Sigmoid colon (tissue), 7 donors: ENCODE measurements at places on chromosomes 7 and 10. TPM values are rescaled to one million over a fixed set of nuclear protein-coding genes. Genes with fewer than 3 reads are reported as not detected.

DNA sequence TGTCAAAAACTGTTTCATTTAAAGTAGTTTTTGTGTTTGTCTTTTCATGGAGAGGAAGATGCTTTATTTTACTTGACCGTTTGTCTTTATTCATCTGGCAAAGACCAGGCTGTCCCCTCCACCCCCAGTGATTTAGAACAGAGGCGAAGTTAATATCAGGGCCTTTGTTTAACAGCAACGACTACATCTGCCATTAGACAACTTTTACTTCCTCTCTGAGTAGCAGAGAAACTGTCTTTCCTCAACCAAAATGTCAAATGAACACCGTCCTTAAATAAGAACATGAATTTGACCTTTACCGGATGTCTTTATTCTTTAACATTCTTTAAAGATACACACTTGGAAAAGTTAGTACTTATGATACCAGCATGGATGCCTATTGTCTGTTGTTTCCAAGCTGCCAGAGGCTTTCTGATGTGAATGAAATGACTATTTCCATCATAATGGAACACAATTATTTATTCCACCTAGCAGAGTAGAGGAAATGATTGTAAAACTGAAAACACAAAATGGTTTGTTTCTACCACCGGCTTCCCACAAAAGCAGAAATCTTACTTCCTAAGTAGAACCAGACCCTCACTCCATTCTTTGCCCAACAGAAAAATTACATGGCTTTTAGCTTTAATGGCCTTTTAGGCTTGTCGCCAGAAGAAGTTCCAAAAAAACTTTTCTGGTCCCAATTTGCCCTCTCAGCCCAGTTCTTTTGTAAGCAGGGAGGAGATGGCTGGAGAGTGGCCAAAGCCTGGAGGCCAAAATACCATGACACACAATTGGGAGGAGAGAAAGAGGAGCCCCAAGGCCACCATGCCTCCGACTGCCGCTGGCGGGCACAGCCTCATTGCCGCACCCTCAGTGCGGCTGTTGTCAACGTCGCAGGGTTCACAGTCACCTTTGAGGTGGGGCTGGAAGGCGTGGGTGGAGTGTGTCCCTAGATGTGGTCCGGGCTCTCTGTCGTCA is 168.5 kb downstream of the TEX36 start:
- DNase-seq = no peak

DNA sequence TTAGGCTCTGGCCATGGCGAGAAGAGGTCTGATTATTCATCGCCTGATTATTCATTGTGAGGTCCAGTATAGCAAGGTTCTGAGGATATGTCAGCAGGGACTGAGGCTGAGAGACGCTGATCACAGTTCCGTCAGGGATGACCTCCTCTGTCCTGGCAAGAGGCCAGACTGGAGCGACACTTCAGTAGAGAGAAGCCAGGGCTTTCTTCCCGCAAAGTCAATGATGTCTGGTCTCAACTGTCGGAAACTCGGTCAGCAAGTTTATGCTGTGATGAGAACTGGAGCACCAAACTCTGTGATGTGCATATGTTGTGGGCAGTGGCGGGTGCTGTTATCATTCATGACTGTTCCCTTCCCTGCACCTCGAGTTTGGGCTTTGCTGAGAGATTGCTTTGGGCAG is 29.0 kb upstream of the GNA12 start:
- DNase-seq = no peak

PRSS37 gene
- not detected for total RNA-seq

- no peak for DNase-seq
Observed at GRCh38 chr7:37336259-37336658, 112.4 kb downstream of the ELMO1 start.

GIMAP8 gene
- 7.1 TPM for total RNA-seq

DNA sequence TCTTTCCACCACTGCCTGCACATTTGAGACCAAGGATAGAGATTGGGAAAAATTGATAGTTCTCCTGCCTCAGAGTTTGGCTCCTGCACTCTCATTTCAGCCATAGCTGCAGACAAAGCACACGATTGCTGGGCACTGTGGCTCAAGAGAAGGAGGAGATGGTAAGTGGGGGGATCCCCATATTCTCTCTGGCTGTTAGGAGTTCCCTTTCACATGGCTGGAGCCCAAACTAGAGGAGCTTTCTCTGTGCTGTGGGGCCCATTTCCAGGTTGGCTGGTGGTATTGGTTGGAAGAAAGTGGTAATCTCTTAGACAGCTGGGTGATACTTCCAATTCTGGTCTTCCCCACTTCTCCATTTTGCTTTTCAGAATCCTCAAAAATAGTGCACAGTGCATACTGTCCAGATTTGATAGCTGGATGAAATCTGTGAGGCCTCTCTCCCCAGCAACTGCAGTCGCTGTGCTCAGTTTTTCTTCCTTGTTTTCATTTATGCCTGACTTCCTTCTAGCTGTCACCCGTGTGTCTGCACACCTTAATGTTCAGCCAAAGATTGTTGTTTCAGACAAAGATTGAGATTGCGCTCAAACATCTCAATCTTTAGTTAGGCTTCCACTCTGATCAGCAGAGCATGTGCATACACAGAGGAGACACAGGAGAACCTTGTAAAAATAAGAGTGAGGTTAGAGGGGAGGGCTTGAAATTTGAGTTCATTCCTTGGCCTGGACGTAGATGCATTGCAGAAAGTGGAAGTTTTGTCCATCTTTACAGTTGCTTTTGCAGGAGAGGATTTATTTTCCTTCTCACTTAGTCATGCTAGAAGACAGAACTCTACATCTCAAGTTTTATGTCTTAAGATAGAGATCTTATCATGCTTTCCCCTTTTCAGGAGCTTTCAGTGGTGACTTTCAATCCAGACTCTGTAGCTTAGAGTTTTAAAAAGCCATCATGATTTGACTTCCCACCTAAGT is 28.6 kb downstream of the RABGEF1 start:
- DNase-seq = no peak

GRCh38 chr7:7384228-7384627 is 151.4 kb downstream of the COL28A1 start:
- DNase-seq = no peak
